ENCODE measurements at places on chromosomes 7 and 10.
A peak's percentile ranks its signal among the peaks of the same experiment; 100 is the strongest.

GRCh38 chr10:24958721-24959381 lies 6.4 kb upstream of the PRTFDC1 start:
- DNase-seq, result no peak

DNA sequence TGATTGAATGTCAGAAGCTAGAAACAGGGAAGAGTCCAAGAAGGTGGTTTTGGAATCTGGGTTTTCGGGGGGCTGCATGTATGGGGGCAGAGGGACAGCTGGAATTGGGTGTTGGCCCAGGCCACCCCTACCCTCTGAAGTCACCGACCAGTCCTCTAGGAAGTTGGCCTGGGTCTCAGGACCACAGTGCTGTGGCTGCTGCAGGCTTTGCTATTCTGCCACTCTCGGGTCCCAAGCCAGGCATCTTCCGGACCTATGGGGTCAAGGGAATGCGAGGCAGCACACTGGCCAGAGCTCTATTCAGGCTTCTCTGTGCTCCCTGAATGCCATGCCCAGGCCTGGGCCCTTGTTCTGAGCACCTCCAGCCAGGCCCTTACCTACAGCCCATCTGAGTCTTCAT lies 13.2 kb downstream of the FGF8 start:
- DNase-seq, result no peak

DNA sequence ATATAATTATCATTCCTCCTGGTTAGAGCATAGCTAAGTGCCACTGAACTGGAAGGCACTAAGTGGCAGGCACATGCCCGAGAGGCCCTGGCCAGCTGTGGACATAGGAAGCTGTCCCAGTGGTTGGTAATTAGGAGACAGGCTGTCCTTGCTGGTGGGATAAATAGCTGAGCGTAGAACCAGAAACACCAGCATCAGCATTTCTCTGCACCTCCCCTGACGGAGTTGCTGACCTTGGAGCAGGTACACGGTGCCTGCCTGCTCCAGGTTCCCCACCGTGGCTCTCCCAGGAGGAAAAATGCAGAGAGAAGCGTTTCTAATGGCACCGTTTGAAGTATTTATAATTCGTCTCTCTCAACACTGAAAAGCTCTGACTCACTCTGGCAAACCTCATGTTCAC lies 5.6 kb upstream of the ABLIM1 start:
- peak; percentile 39 for DNase-seq

- DNase-seq, result peak; percentile 4
Measured at GRCh38 chr10:43131256-43131655, 7.0 kb upstream of the CSGALNACT2 start.

- DNase-seq, result no peak
Measured at GRCh38 chr10:7813481-7813880, 4.8 kb upstream of the TAF3 start.

- DNase-seq, result no peak
Measured at GRCh38 chr10:8312781-8313180, 258.3 kb downstream of the GATA3 start.

DNA sequence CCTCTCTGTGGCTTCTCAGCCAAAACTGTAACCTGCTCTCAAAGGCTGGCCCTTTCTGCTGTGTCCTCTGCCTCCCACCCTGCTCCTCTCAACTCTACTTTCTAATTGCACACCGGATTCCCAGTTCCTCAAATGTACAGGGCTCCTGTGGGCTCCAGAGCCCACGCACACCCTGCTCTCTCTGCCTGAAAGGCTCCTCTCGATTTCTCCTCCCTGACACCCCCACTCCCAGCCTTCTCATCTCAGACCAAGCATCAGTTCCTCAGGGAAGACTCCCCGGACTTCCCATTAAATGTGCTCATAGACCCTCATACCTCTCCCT lies 111.7 kb upstream of the STEAP1B start:
- no peak for DNase-seq

- DNase-seq, result no peak
Measured at GRCh38 chr7:33200282-33200681, 70.9 kb downstream of the BBS9 start.

DNA sequence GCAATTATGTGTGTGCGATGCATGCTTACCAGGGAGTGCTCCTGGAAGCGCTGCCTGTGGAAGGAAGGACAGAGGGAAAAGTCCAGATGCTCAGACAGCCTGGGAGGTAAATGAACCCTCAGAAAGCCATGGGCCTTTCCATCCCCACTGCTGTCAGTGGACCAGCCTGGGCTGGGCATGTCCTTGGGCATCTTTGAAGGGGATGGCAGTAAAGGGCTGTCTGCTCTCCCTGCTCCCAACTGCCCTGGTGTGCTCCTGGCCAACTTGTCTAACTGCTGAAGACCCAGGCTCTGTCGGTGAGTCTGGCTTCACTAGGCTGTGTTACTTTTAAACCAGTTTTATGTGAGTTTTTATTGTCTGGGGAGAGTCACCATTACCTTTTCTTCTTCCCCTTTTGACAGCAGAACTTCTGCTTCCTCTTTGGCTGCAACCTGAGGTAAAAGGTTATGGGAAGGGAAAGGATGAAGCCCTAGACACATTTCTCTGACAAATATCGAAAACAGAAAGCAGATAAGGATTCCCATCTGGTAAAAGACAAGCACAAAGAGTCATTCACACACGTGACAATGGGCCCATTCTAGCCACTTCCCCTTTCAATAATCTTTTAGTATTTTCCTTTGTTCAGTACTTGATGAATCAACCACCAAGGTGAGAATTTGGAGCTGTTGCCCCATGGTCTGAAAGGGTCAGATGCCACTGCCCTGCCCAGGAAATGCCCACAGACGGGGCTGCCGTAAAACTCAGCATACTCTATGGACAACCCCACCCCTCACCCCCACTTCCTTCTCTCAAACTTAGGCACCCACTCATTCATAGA lies 27.6 kb upstream of the PIK3AP1 start:
- no peak for DNase-seq

DNA sequence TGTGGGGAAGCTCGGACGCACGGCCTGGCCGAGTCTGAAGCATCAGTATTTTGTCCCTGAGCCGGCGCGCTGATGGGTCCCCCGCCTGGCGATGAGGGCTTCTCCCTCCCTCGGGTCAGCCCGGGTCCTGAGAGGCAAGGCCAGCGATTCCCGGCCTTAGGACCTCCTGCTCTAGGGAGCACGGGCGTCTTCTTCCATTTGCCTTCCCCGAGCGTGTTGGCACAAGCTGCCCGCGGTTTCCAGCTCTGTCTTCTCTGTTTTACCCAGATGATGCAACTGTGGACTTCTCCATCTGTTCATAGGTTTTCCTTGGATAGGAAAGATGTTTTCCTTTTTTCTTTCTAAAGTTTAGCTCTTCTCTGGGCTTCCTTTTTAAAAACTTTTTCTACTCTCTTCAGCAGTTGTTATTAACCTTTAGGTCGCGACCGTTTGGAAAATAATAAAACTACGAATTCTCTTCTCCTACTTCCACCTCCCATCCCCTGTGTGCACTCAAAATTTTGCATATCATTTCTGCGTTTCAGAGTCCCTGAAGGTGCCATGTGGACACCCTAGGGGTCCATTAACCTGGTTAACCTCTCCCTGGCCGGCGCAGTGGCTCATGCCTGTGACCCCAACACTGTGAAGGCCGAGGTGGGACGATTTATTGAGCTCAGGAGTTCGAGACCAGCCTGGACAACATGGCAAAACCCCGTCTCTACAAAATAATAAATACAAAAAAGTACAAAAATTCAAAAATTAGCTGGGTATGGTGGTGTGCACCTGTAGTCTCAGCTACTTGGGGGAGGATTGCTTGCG lies 1.4 kb upstream of the SLC25A28 start:
- DNase-seq, result no peak

All from H9 (cell line).